ENCODE measurements at places on chromosomes 11 and 22. TPM values are rescaled to one million over a fixed set of nuclear protein-coding genes. Genes with fewer than 3 reads are reported as not detected.
A peak's percentile ranks its signal among the peaks of the same experiment; 100 is the strongest.

The SYT12 gene
- polyA plus RNA-seq = not detected

The C11orf91 gene
- not detected for polyA plus RNA-seq

The DNAL4 gene
- 9.9 TPM for polyA plus RNA-seq

The PATE2 gene
- not detected for polyA plus RNA-seq

The NOX4 gene
- not detected for polyA plus RNA-seq

The PHLDA2 gene
- polyA plus RNA-seq = 1.3 TPM

The SNX32 gene
- 0.39 TPM for polyA plus RNA-seq

The GLYATL2 gene
- not detected for polyA plus RNA-seq

The NCR3LG1 gene
- not detected for polyA plus RNA-seq

The NCAM1 gene
- 0.18 TPM for polyA plus RNA-seq

DNA sequence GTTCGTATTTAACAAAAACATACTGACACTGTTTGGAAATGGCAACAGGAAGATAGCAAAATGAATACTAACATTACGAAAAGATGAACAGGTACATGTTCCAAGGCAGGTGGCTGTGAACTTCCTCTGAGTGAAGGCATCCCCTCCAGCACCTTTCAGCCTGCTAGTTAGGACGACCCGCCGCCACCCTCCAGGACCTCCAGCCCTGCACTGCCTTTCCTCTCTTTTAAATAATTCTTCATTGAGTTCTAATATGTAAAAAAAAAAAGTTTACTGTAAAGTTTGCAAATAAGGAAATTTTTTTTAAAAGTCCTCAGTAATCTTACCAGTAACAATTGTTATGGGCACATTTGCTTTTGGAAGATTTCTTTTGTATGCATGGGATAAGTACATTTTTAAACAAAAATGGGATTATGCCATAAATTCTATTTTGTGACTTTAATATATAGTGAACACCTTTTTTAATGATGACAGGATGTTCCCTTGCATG lies 6.0 kb downstream of the NEAT1 start:
- DNase-seq = peak; percentile 79

DNA sequence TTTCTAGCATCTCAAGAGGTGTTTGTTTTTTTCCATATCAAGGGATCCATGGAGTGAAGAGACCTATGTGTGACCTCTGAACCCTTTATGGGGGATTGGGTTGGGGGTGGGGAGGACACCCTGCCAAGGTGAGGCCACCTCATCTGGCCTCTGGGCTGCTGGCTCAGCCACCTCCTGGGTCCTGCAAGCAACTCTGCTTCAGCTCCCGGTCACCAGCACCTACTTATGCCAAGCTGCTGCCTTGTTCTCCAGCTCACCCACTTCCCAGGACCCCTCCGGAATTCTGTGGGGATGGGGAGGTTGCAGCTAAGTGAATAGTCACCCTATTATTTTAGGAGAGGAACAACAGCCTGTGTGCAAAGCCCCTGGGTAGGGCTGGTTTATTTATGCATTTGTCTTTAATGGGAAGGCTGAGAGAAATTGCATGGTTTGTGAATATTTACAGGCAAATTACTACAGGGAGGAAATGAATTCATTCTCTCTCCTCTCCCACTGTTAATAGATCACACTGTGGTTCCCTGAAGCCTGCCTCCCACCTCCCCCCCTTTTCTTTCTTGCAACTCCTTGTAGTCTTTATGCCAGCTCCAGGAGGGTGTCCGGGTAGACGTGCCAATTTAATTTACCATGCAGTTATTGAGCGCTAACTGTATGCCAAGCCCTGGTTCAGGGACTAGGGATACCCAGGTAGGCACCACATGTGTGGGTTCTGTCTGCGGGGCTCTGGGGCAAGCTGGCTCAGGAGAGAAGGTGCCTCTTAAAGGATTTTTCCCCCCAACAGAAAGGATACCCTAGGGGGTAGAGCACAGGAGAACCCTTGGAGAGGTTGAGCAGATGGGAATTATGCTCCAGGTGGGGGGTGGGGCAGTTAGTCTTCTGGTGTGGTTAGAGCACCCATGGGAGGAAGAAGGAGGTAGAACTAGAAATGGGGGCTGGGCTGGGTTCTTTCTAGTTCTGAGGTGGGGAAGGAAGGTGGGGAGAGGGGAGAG lies 50.7 kb downstream of the TSPAN18 start:
- DNase-seq = no peak

DNA sequence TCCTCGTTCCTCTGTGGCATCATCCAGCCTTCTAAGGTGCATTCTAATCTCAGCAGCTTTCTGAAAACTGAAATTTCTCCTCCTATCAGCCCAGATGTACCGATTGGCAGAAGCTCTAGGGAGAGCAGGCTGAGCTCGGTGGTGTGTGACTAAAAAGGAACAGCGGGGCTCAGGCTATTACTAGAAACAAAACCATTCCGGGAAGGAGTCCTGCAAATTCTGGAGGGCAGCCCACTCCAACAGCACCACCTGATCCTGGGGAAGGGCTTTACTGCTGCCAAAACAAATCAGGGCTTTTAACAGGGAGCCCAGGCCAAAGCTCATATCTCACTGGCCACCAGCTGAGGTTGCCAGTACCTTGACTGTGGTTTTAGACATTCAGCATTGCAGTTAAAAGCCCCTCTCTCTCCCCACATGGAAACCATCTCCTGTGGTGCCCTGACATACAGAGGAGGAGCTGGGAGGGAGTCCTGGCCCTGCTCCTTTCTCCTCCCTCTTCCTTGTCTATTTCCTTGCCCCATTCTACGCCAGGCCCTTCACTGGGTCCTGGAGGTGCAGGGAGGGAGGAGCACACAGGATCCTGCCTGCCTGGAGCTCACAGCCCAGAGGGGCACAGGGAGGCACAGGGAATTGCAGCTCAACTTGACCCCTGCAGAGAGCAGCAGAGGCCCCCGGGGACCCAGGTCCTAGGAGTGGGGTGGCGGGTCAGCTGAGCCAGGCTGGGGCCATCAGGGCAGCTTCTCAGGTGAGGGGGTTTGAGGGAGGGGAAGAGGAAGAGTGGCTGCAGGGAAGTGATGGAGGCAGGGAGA lies 889 bp downstream of the PLAAT4 start:
- DNase-seq = no peak

DNA sequence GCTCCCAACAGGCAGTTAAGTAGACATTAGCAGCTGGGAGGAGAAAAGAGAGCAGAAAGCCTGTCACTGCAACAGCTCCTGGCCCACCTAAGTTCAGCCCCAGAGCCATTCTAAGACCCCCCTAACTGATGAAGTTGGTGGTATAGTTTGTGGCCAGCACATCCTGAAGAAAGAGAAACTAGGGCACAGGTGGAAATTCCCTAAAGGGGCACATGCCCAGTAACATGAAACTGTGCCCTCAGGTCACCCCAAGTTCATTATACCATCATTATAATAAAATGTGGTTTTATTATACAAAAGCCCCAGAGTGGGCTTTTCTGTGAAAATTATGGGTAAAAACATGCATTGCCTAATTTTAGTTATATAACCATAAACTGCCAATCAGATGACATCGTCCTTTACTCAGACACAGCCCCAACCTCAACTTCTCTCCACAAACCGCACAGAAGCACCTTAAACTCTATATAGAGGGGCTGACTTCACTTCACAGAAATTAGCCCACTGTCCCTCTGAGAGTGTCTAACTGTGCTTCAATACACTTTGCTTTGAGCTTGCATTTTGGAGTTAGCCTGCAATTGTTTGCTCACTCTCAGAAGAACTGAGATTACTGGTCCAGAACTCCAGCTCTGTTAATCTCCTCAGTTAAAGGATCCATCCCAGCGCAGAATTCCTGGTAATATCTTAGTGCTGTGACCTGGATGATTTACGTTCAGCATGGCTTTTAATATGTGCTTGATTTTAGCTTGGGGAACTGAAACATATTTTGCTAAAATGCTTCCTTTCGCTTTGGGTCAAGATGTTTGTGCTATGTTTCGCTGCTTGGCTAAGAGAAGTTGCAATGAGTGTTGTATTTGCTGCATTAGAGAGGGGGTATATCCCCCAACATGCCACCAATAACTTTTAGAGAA lies 1.8 kb upstream of the APOL3 start:
- peak; percentile 33 for DNase-seq

GRCh38 chr22:32082331-32082730 lies 39.3 kb downstream of the SLC5A1 start:
- DNase-seq = no peak

DNA sequence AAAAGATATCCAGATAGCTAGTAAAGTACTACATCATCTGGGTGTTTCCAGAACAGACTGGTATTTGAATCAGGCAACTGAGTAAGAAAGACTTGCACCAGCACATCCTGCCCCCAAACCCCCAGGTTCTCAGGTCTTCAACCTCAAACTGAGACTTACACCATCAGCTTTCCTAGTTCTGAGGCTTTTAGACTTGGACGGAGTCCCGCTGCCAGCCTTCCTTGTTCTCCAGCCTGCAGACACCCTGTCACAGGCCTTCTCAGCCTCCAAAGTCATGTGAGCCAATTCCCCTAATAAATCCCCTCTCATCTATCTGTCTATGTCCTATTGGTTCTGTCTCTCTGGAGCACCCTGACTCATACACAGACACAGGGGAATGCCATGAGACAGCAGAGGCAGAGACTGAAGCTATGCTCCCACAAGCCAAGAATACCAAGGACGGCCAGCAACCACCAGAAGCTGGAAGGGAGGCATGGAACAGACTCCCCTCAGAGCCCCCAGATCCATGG lies 10.9 kb downstream of the SMCO4 start:
- no peak for DNase-seq

GRCh38 chr22:40330615-40331014 lies 15.7 kb upstream of the ADSL start:
- DNase-seq = no peak

GRCh38 chr11:66061268-66061667 lies 8.8 kb upstream of the PACS1 start:
- DNase-seq = no peak

DNA sequence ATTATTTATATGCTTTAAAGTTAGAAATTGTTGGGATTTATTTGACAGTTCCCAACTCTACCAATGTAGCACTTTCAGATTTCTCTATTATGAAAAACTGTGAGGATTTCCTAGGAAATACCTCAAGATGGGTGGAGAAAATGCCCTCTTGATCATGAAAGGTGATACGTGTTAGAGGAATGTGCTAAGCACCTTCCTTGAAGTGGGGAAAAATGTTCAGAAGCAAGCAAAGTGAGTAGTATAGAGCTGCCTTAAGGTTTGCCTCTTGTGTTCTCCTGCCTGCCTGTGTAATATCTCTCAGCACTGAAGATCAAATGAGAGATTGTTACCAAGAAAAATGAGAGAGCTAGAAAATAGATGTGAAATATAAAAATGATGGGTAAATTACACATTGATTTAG lies 58.2 kb downstream of the YAP1 start:
- DNase-seq = no peak

DNA sequence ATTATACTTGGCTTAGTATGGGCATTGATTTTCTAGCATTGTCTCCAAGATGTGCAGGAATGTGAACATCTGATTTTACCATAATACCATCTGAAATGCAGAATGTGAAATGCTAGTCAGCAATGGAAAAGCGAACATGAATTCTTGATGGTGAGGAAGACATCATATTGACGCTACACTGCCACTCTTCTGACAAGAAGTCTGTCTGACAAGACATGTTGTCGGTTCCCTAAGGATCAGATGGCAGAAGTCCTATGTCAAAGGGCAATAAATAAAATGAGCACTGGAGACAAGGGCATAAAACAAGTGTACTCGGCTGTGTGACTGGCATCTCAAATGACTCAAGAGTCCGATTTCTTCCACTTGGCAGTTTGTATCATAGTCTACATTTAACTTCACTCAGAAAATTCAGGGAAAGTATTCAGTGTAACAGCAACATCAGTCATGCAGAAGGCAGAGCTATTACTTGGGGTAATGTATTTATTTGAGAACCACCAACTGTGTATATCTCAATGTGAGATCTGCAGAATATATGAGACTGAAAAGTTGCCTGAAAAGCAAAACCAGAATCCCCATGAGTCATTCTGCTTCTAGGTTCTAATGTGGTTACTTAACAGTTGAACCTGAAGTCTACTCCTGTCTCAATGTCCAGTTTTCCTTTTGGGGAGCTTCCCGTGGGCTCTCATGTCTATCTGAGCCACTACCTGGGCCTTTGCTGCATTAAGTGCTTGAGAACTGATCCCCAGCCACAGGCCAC lies 51.5 kb downstream of the SLC17A6 start:
- DNase-seq = no peak

DNA sequence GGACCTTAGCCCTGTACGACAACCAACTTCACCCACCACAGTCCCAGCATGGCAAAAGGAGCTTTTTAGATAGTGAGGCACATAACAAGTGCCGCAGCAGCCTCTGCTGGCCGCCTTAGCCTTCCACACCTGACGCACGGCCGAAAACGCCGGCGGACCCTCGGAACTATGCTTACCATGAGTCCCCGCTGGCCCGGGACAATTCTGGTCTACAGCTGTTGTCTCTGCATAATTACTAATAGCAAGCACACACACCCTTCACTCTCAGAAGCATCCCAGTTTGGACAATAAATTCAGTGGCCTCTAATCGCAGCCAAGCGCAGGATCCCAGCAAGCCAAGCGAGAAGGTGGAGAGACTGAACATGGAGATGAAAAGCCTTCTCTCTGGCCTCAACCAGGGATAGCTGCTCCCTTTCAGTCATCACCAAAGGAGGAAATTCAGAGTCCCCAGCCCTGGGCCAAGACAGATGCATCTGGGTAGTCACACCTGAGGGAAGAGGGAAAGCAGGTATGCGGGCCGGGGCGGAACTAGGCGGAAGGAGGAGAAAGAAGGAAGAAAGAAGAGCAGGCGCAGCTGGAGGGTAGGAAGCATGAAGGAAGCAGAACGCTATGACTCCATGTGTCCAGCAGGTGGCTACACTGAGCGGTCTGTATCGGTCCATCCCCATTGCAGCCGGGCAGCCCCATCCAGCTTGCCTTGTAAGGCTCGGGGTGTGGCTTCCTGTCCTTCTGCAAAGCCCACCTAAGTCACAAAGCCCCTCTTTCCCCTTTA lies 40.3 kb downstream of the BUD13 start:
- DNase-seq = peak; percentile 61

- peak; percentile 65 for DNase-seq
These were observed 17.8 kb downstream of the CHORDC1 start for GRCh38 chr11:90204832-90205646.

GRCh38 chr22:49139492-49140151 lies 688.1 kb downstream of the BRD1 start:
- no peak for DNase-seq

GRCh38 chr22:23283591-23284503 lies 103.5 kb downstream of the BCR start:
- DNase-seq = no peak

DNA sequence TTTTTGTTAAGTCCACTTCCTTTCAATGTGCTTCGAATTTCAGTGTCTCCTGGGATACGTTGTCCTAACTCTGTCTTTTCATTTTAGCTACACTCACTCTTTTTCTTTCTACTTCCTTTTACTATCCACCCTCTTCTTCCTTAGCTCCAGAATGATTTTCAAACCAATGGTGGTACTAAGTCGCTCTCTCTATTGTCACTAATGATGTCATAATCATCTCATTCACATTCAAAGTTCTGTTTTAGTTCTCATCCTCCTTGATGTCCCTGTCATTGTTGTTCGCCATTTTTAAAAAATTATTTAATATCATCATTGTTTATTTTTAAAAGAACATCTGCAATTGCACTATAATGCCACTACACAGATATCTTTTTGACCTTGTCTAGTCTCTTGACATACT lies 47.3 kb downstream of the NNMT start:
- DNase-seq = no peak

GRCh38 chr11:111923351-111923788 lies 4.7 kb downstream of the C11orf52 start:
- DNase-seq = no peak

Measured in CD4-positive, CD25-positive, alpha-beta regulatory T cell (primary cell).